ENCODE measurements at places on chromosomes 4 and X.

DNA sequence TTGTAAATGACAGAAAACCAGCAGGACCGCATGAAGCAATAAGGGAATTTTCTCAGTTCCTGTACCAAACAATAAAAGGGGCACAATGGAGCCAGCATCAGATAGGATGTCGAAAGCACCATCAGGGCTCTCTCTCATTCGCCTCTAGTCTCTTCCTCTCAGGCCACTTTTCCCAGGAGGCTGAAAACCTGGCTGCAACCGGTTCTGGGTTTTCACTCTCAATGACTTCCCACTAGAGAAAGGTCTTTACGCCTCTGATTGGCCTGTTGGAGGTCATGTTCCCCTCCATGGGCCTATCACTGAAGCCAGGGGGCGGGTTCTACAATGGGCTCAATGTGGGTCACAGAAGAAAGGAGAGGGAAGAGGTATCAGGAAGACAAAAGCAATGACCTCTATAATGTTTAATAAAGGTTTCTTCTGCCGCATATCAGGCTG is 29.3 kb downstream of the ZNF827 start:
- DNase-seq, result no peak

DNA sequence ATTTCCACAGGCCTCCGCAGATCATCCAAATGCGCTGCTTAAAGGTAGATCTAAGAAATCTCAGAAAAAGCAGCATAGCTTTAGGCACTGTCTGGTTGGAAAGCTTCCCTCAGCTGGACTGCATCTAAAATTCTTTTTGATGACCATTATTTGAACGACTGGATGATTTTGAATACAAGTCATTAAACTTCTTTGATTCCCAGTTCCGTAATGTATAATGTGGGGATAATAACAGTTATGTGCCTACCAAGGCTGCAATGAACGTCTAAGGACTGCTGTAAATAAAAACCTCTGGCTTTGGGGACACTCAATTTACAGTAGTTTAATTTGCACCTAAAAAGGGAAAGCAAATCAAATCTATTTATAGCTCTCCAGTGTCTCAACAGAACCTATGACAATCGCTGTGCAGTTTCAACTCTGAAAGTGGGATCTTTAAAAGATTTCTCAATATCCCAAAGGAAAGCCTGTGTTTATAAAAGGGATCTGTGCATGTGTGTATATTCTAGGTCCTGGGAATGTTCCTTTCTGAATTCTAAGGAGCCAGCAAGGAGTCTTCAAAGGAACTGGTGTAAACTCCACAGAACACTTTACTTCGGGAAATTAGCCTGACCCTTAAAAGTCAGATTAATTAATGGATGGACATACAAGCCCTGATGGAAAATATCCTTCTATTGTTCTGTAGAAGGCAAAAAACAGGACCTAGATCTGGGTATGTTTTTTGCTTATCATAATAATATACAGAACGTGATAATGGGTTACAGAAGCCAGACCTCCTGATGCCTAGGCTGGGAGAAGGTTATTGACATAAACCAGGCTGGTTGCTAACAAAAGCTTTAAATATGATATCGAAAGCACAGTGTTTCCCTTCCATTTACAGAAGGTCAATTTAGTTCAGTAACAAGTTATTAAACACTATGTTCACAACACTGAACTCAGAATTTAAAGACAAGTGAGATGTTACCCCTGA is 53.4 kb downstream of the AFAP1 start:
- DNase-seq, result no peak

DNA sequence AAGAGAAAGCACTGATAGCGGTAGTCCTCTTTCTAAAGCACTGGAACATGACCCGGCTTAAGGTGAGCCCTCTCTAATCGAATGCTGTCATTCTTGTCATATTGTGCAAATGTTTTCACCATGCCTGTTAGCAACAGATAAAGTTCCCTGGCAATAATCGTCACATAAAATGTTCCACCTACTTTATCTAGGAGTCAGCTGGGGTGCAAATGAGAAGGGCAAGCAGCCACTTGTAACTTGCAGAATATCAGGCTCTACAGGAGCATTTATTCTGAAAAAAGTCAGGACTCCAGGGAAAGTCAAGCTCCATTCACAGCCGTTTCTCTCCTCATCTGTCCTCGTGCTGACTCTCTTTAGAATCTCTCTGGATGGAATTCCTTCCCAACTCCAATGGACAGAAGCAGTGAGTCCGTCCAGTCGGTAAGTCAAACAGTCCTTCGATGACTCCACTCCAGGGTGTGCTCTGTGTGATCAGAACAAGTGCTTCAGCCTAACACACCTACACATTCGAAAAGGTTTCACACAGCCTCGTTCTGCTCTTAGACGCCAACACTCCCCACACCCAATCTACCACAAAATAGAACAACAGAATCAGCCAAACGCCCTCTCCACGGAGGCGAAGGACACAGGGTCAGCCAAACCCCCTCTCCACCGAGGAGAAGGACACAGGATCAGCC is 101.7 kb upstream of the FRG1 start:
- no peak for DNase-seq

GRCh38 chrX:63350465-63350877 is 661 bp downstream of the SPIN4 start:
- DNase-seq, result peak; percentile 4

GRCh38 chrX:46737462-46737861 is 21.5 kb downstream of the SLC9A7 start:
- peak; percentile 75 for DNase-seq

- no peak for DNase-seq
Measured at GRCh38 chr4:37993806-37994205, 33.6 kb downstream of the PTTG2 start.

- DNase-seq, result peak; percentile 12
Measured at GRCh38 chrX:123184866-123185276, 793 bp downstream of the GRIA3 start.

DNA sequence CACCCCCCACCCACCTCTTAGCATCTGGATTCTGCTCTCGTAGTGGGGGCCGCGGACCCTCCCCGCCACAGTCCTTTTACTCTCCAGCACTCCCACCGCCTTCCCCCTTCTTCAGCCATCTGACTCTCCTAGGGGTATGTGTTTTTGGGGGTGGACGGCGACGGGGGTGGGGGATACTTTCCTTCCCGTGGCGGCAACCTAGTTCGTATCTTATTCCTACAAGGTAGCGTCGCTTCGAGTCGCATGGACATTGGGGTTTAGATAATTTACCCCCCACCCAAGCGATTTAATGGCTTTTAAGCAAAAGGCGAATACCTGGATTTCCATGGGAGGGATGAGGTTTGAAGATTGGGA is 1.3 kb upstream of the BCORL1 start:
- no peak for DNase-seq

DNA sequence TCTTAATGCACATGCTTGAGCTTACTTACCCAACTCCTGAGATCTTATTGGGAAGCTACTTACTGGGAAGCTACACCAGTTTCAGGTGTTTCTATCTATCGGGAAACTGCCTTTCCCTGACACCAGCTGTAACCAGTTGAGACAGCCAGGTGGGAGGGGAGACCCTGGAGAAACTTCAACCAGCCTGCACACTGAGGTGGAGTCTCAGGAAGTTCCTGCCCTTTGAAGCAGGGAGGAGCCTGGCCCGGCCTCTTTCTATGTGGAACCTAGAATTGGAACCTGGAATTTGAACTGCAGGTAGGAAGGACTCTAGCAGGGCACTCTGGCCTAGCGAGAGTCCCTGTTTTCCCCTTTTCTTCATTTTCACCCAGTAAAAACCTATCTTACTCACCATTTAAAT is 425.8 kb upstream of the PABPC4L start:
- DNase-seq, result no peak

DNA sequence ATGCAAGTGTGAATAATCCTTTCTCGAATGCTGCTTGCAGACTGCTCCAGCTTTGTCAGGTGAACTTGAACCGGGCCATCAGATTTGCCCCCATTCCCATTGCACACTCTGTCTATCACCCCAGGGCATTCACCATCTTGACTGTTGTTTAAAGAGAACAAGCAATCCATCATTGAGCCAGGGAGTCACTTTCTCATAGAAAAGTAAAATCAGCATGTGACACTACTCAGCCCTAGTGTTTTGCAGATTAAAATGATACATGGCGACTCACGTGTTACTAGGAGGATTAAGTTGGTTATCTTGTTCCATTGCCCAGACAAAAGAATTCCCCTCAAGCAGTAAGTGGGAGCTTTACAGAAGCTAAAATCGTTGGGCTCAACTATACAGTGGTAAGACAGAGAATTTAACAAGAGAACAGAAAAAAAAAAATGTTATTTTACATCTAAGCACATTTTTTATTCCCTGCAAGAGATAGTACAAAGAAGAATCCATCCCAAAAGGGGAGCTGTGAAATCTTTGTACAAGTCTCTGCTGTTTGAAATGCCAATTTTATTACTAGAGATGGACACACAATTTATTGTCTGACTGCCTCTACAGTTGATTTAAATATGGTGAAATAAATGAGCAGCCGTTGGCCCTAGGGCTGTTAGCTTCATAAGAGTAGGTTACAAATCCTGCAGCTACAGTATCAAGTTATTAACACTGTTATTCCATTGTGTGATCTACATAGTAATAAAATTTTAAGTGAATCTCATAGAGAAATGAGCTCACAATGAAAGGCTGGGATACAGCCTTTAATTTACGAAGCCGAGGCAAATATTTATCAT is 67.5 kb downstream of the NEUROG2 start:
- no peak for DNase-seq

GRCh38 chrX:12496343-12496742 is 294.9 kb upstream of the PRPS2 start:
- DNase-seq, result no peak

- no peak for DNase-seq
Measured at GRCh38 chrX:16087076-16087475, 36.3 kb upstream of the GRPR start.

DNA sequence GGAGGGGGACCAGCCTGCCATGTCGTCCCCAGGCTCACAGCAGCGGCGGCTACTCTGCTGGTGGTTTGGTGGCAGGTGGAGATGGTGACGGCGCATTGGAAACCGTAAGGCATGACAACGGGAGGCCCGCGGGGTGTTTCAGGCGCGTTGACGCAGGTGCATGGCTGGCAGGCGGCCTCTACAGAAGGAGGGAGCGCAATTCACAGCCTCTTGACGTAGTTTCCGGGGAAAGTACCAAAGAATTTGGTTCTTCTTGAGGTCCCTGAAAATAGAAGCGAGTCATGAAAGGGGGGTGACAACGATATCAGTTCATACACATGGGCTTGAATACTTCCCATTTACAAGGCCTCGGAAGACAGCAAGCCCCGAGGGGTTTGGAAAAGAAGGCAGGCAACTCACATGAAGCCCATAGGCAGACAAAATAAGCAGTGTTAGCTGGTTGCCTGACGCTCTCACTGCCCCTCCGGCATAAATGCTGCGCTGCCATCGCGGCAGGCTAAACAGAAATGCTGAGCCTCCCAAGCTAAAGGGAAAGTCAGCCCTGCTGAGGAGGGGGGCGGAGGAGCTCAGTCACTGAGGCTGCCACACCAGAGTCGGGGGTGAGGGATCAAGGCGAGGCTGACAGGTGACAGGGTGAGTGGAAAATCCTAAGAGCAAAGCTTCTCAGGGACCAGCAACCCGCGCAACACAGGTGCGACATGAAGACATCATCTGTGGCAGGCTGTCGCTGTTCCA is 52.3 kb upstream of the PDLIM3 start:
- no peak for DNase-seq

DNA sequence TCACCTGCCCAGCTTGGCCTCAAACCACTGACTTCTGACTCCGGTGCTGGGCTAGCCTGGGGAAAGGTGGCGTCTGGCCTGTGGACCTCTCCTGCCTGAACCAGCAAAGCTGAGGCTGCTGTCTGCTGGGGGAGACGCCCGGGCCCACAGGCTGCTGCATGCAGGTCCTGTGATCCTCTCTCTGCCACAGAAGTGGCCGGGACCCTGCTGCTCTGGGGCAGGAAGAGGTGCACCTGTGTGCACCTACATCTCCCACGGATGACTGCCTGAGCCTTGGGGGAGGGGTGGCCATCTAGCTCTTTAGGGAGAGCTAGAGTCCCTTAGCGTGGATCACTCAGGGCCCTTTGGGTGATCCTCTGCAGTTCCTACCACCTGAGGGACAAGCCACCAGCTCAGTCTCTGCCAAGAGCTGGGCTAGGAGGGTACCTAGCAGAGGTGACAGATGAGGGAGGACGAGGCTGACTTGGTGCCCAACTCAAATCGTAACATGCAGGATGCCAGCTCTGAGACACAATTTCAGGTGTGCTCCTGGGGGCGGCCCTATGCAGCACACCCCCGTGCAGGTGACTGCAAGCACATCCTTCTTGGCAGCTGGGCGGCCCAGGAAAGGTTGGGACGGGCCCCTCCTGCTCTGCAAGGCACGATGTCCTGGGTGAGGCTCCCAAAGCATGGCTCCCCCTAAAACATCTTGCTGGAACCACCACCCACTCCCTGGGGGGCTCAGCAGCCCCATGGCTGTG is 22.5 kb downstream of the LETM1 start:
- no peak for DNase-seq

GRCh38 chr4:58739275-58739674 is 1629.1 kb upstream of the IGFBP7 start:
- DNase-seq, result no peak

DNA sequence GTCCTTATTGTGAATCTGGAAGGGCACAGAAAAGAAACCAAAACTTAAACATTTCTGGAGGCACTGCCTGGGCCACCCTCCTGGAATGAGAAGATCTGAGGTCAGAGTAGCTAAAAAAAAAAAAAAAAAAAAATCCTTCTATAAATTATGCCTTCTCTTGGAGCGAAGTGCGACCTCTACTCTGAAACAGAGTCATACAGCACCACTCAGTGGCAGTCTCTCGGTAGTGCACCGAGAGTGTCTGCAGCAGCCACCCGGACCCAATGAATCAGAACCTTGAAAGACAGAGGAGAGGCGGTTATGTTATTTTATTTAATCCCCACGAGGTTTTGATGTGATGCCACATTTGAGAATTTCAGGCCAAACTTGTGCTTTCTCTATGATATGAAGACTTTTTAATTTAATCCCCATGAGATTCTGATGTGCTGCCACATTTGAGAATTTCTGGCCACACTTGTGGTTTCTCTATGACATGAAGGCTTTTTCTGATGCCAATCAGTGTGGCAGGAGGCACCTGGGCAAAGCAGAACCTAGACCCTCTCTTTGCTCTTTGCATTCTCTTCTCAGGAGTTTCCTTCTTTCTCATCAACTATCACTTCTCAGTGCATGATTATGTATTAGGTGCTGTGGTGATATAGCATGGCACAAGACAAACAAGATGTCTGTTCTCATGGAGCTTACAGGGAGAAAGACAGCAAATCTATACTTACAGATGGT is 5.6 kb upstream of the CT47C1 start:
- DNase-seq, result peak; percentile 7

DNA sequence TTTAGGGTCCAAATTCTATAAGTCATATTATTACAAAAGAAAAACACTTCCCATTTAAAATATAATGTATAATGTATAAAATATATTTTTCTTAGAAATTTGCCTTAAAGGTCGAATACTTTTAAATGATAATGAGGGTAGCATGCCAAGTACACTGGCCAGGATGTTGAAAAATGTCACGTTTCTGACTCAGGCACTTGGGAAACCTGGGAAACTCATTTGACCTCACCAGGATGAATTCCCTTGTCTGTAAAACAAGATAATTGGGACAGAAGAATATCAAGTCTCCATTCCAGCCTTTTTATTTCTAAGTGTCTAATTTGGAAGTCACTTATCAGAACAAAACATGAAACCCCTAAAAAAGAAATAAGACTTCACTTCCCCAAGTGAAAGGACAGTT is 3.4 kb upstream of the SLC39A8 start:
- DNase-seq, result no peak

GRCh38 chr4:56870946-56871345 is 36.8 kb upstream of the REST start:
- DNase-seq, result peak; percentile 9

GRCh38 chr4:168847771-168848502 is 162.1 kb downstream of the CBR4 start:
- no peak for DNase-seq

GRCh38 chrX:3450881-3451570 is 104.6 kb upstream of the MXRA5 start:
- DNase-seq, result peak; percentile 55
